ENCODE measurements at places on chromosomes 3 and 15.

DNA sequence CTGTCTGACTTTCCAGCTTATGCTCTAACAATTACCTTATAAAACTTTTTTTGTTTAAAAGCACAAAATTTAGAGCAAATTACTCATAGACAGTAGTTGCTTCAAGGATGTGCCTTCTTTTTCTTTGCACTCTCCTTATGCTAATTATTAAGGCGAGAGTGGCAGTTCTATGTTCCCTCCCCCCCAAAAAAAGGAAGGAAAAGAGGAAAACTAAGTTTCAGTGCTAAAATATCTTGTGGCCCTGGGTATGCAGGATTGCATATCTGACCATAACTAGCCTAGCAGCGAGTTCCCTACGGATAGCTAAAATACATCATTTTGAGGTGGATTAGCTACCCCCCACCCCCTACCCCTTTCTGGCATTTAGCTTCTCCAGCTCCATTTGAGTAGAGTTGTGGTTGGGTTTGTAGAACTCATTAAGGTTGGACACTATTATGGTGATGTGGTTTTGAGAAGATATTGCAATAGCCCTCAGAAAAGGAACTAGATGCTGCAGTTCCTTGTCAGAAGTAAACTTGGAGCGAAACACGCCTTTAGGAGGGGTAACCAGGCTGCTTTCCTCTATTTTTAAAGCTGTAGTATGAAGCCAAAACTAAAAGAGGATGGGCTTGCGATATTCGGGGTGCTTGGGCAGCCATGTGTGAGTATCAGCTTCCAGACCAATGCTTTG is 174.6 kb downstream of the AKAP13 start:
- no peak for DNase-seq

GRCh38 chr3:156543043-156543555 is 11.8 kb downstream of the SSR3 start:
- no peak for DNase-seq

DNA sequence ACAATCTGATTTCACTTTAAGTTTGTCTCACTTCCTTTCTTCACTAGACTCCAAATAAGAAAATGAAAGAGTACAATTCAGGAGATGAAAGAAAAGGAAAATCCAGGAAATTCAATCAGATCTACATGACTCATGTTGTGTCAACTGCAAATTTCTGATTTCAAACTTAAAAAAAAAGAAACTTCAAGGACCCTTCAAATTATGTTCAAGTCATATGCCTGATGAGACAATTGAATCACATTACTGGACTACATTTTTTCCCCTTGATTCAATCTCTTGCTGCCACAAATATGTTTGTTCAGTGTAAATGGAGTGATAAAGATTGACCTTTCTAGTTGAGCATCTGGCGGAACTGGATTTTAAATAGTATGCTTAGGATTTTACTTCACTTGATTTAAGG is 37.4 kb downstream of the FRMD5 start:
- DNase-seq, result peak; percentile 73

GRCh38 chr15:60972866-60973265 is 256.2 kb downstream of the RORA start:
- no peak for DNase-seq

- no peak for DNase-seq
Observed at GRCh38 chr3:51891242-51892039, 11.7 kb downstream of the IQCF1 start.

- DNase-seq, result no peak
Observed at GRCh38 chr15:45177285-45177684, 10.5 kb downstream of the SHF start.

GRCh38 chr3:21392526-21392925 is 358.5 kb downstream of the ZNF385D start:
- DNase-seq, result no peak

DNA sequence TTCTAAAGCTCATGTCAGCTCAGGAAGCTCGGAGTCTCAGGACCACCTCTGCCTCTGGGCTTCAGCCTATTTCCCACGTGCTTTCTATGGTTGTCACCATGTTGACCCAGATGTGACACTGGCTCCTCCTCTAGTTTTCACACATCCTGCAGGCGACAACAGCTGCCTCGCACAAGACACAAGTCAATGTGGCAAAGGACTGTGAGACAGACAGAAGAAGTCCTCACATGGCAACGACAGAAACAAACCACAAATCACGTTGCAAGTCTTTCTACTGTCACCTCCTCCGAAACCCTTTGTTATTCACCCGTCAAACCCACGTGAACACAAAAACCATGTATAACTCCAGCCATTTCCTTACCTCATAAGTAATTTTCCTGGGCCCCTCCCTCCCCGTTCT is 194.5 kb downstream of the MEX3B start:
- no peak for DNase-seq

DNA sequence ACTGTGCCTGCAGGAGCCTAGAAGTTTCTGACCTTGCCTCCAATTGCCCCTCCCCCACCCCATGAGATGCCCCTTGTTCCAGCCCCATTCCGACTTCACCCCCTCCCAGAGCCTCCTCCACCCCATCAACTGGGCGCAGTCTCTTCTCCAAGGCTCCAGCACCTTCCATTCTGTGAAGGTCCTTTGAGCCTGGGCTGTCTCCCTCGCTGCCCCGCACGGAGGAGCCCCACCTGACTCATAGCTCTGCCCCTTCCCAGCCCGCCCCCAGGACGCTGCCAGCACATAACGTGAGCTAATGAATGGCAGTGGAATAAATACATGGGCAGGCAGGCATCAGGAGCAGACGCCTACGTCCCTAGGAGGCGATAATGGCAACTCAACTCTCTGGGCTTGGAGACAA is 113.1 kb downstream of the NUP210 start:
- no peak for DNase-seq

DNA sequence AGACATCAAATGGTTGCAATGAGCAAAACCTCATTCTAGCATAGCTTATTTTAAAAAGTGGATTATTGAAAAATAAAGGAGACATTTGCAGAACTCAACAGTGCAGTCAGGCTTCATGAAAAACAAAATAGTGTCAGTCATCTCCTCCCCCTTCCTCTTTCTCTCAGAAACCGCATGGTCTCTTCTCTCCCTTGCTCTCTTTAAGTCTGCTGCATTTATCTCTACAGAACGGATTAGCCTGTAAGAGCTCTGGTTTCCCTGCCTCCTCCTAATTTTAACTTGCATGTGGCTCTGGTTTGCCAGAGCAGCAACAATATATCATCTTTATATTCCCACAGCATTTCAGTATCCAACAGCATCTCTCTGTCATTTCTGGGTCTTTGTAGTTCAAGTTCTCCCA is 609.0 kb downstream of the MECOM start:
- no peak for DNase-seq

- no peak for DNase-seq
Observed at GRCh38 chr15:69988541-69989225, 109.0 kb downstream of the TLE3 start.

DNA sequence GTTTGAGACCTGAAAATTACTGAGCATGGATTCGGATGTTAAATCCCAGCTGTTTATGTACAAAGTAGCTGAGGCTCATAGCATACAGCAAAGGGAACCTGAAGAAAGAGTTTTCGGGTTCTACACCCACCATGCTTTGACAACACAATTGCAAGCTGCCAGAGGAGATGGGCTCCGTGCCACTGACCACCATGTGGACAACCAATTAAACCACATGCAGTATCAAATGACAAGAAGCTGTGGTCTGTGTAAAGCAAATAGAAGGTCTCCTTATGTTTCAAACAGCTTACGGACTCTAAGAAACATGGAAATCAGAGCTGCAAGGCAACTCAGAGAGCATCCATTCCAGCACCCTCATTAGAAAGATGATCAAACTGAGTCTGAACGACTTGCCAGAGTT is 12.9 kb downstream of the GABRB3 start:
- no peak for DNase-seq

DNA sequence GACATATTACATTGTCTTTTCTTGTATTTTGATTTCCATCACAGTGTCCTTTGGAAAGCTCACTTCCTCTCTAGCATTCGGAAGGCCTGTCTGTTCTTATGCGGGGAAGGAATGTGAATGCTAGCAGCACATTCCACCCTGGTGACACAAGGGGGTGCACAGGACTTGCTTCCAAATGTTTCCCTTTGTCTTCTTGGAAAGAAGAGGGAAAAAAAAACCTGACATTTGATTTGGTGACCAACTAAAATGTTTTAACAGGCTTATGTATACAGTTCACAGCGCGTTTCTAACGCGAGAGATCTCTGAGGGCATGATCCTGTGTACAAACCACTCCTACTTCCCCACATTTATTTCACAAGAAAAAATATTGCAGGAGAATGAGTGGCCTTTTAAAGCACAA is 107.6 kb upstream of the FXR1 start:
- DNase-seq, result no peak

- no peak for DNase-seq
Observed at GRCh38 chr15:82551646-82552247, 11.5 kb upstream of the RPS17 start.

- DNase-seq, result no peak
Observed at GRCh38 chr3:179536256-179536655, 26.5 kb upstream of the ACTL6A start.

DNA sequence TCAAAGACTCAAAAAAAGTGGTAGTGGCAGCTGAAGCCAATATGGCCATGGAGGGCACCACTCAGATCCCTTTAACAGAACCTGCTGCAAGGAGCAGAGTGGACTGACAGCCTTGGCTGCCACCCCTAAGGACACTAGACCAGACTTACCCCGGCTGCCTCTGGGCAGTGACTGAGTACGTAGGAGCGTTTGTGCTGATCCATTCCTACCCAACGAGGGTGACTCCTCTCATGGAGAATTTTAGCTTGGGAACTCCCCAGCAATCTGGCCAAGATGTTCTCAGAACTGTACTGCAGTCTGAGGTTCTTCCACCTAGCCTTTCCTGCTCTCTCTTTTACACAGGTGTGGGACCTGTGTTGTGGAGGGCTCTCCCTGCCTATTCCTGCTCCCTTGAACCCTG is 22.1 kb downstream of the CLEC3B start:
- no peak for DNase-seq

GRCh38 chr3:53630547-53630946 is 136.1 kb downstream of the CACNA1D start:
- DNase-seq, result no peak

DNA sequence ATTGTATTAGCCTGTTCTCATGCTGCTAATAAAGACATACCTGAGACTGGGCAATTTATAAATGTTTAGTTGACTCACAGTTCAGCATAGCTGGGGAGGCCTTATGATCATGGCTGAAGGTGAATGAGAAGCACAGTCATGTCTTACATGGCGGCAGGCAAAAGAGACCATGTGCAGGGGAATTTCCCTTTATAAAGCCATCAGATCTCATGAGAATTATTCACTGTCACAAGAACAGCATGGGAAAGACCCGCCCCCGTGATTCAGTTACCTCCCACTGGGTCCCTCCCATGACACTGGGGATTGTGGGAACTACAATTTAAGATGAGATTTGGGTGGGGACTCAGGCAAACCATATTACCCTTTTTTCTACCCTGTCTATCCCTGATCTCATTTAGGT is 51.5 kb upstream of the MYZAP start:
- no peak for DNase-seq

DNA sequence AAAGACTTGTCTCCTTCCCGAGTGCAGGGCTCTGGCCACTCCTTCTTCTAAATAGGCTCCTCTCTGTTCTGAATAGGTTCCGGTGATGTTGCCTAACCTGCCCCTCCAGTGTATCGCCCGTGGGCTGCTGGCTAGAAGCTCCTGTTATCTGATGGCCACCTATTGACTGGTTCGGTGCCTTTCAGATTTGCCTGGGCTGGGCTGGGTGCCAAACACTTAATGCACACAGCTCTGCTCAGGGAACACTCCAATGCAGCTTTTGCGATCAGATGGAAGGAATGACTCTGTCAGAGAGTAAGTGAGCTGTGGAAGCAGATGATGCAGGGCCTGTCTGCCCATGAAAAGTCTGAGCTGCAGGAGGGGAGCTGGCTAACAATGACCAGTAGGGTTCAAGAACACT is 112.9 kb downstream of the CORO2B start:
- no peak for DNase-seq

DNA sequence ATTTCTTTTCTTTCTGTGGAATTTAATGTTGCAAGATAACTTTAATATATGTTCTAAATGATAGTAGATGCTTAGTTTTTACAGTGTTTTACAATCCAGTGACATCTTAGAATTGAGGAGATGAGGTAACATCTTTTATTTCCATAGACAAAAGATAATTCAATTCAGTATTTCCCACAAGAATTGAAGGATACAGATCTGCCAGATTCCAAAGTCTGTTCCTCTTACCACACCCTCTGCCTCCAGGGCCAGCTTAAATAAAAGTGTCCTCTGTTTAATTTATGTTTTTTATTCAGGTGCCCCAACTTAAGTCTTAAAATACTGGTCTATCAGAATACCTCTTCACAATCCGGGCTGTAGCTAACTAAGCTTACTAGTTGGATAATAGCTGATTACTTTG is 6.5 kb downstream of the STT3B start:
- no peak for DNase-seq

GRCh38 chr3:166243511-166243910 is 406.3 kb upstream of the BCHE start:
- DNase-seq, result no peak

- DNase-seq, result no peak
Observed at GRCh38 chr15:101171954-101172353, 79.9 kb downstream of the CHSY1 start.

DNA sequence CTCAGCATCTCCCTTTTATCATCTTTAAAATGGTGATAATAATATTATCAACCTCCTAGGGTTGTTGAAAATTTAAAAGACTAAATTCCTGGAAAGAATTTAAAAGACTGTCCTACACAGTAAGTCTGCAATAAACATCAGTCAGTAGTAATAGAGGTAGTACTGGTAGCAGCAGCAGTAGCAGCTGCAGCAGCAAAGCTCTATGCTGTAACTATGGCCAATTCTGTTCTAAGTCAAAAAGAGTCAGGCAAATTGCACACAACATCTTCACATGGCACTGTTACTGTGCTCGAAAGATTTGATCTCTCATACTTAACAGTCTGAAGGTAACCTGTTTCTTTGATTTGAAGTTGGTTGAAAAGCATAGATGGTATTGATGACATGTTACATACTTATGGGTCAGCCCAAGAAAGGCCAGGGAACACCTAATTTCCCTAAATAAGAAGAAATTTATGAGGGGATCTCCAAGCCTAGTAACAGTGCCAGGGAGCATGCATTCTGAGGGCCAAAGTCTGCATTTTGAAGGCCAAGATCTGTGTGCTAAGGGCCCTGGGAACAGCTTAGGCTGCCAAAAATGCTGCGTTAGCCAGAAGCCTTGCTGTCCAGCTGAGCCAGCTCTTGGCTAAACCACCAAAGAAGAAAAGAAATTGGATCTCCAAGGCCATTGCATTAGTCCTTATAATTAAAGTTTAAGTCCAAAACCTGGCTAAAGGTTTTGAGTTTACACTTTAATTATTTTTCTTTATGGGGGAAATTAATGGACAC is 68.2 kb downstream of the SIDT1 start:
- DNase-seq, result no peak

DNA sequence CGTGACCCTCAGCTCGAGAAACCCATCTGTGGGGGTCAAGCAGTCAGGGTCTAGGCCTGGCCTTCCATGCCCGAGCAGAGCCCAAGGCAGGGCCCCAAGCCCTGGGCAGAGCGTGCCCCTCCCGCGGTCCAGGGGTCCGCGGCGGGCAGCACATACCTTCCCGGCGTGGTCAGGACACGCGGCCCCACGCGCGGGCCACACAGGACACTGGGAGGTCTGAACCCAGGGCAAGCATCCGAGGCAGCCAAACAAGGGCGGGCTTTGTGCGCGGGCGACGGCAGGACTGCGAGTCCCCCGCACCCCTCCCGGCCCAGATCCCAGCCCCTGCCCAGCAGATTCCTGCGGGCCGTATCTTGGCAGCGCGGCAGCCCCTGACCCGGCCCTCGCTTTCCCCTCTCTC is 61.6 kb upstream of the ACAN start:
- DNase-seq, result no peak

- no peak for DNase-seq
Observed at GRCh38 chr3:129441215-129441614, 1.2 kb downstream of the IFT122 start.
